ENCODE measurements at places on chromosomes 5 and 9.

DNA sequence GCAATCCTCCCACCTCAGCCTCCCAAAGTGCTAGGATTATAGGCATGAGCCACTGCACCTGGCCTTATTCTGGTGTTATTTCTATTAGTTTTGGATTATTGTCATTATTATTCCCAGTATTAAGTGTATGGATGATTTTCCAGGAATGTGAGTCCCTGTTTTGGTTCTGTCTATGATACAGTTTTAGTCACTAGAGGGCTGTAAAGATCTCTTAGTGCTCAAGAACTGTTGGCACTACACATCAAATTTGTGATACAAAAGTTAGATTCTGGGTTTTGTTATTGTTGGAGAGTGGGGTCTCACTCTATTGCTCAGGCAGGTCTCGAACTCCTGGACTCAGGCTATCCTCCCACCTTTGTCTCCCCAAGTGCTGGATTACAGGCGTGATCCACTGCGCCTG, 12.1 kb downstream of the CCL28 start:
- DNase-seq: no peak

- DNase-seq: no peak
Observed at GRCh38 chr9:38380872-38381534, 11.5 kb upstream of the ALDH1B1 start.

- no peak for DNase-seq
Observed at GRCh38 chr9:117511852-117512481, 97.1 kb upstream of the ASTN2 start.

GRCh38 chr5:142283304-142283703, 41.5 kb downstream of the SPRY4 start:
- no peak for DNase-seq

- DNase-seq: no peak
Observed at GRCh38 chr9:19754921-19755320, 33.9 kb downstream of the SLC24A2 start.

All from GM13976 (cell line).